ENCODE measurements at places on chromosomes 3 and 15.

DNA sequence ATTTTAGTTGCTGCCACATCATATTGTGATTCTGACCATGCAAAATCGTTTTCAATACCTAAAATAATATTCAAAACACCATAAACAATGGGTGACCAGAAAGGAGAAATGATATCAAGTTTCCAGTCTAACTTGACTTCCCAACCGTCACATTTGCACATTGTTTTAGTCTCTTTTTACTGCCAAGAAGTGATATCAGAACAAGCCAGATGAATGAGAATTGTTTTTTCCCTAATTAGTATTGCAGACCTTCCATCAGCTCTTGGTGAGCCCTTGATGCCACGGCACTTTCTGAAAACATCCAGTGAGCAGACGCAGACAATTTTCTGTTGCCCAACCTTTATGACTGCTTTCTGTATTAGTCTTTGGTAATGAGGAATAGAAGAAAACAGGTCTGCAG is 62.5 kb downstream of the SPATA16 start:
- DNase-seq, result no peak

DNA sequence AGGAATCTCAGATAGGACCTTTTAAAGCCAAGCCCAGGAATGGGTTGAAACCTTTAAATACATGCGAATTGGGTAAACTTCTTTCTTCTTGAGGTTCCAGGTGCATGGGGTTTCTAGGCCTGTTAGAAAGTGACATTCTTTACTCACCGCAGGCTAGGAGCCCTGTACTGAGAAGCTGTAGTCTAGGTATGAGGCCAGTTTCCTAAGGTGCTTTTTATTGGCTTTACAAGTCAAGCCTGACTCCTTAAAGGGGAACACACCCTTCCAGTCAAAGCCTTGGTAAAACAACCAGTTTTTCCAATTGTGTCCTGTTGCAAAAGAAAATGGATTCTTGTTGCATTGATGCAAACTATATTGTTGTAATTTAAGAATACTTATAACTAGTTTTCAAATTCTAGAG is 76.1 kb upstream of the ATP11B start:
- DNase-seq, result no peak

GRCh38 chr3:171133796-171134569 is 107.5 kb upstream of the SLC2A2 start:
- DNase-seq, result no peak

DNA sequence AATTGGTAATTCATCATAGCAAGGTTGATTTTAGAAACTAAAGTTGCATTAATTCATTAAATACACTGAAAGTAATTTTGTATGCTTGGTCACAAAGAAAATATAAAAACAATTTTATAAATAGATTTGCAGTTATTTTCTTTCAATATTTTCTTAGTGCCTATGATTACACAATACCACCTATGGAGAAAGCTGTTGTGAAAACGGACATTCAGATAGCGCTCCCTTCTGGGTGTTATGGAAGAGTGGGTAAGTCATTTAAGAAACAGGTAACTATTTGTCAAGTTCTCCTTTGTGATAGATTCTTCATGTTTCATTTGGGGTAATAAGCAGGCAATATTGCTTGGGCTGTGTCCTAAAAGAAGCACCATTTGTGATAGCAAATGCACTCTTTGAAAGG is 3.0 kb downstream of the DUT start:
- no peak for DNase-seq

GRCh38 chr3:80439490-80439889 is 671.7 kb upstream of the ROBO1 start:
- no peak for DNase-seq

DNA sequence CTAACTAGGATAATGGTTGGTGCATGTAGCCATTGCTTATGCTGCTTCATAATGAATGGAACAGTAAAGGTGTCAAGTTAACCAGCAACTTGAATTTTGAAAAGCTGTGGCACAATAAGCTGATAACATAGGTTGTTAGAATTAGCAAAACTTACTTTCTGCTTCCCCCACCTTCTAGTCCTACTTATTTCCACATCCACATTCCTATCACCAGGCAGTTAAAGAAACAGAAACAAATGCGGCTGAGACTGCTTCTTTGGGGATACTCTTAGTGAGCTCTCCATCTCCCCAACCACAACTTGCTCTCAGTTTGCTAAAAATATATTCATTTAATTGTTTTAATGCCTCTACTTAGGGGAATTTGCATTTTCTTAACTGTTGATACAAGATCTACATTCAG is 215.1 kb downstream of the TIGIT start:
- no peak for DNase-seq

- DNase-seq, result peak; percentile 30
These were observed 42.6 kb upstream of the TMCO5A start for GRCh38 chr15:37891766-37892368.

GRCh38 chr3:172577987-172578570 is 54.8 kb upstream of the TNFSF10 start:
- DNase-seq, result no peak

DNA sequence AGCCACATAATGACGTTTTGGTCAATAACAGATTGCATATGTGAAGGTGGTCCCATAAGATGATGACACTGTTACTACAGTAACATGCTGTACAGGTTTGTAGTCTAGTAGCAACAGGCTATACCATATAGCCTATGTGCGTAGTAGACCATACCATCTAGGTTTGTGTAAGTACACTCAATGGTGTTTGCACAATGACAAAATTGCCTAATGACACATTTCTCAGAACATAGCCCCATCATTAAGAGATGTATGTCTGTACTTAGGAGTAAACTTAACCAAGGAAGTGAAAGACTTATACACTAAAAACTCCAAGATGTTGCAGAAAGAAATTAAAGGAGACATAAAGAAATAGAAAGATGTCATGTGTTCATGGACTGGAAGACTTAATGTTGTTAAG is 66.2 kb downstream of the RPLP1 start:
- no peak for DNase-seq

DNA sequence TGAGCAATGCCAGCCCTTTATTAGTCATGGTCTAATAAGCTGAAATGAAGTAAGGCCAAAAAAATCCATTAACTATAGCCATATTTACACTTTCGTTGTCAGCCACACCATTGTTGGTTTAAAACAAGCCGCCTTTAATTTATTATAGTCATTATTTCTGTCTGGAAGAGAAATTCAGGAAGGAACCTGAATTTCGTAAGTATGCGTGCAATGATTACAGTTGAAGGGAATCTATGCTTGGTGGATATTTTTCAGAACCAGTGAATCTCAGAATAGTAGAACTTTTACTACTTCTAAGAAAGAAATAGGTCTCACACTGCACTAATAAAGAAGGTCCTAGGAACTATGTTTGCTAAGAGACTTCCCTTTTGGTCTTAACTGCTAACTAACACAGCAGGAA is 59.1 kb downstream of the FAM43A start:
- no peak for DNase-seq

DNA sequence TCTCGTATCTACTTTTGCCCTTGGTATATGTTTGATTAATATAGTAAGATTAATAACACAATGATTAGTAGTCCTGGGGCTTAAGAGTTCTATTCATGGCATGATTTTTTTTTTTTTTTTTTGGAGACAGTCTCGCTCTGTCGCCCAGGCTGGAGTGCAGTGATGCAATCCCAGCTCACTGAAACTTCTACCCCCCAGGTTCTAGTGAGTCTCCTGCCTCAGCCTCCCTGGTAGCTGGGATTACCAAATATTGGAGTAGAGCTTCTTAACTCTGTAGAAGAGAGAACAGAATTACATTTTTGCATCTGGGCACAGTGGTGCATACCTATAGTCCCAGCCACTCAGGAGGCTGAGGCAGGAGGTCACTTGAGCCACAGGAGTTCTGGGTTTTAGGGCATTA is 58.9 kb downstream of the RAB7A start:
- no peak for DNase-seq

GRCh38 chr3:69386556-69387385 is 883 bp upstream of the FRMD4B start:
- DNase-seq, result no peak

DNA sequence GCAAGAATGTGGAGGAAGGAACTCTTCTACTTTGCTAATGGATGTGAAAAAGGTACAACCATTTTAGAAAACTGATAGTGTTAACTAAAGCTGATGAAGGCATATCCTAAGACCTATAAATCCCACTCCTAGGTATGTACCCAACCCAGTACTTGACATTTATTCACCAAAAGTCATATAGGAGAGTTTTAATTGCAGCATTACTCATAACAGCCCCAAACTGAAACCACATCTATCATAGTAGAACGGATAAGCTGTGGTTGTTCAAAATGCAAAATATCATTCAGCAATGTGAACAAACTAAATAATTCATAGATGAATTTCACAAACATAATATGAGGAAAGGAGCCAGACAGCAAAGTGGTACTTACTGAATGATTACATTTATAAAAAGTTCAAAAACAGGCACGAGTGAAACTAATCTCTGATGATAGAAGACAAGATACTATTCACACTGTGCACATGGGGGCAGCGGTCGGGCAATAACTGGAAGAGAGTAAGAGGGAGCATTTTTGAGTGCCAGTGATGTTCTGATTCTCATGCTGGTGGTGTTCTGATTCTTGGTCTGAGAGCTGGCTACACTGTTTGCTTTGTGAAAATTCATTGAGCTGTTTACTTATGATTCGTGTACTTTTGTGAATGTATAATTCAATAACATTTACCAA is 34.3 kb downstream of the GOLIM4 start:
- DNase-seq, result no peak

GRCh38 chr15:90130291-90130690 is 28.0 kb upstream of the IDH2 start:
- DNase-seq, result no peak

- no peak for DNase-seq
These were observed 16.7 kb downstream of the C2CD4A start for GRCh38 chr15:62083194-62084154.

DNA sequence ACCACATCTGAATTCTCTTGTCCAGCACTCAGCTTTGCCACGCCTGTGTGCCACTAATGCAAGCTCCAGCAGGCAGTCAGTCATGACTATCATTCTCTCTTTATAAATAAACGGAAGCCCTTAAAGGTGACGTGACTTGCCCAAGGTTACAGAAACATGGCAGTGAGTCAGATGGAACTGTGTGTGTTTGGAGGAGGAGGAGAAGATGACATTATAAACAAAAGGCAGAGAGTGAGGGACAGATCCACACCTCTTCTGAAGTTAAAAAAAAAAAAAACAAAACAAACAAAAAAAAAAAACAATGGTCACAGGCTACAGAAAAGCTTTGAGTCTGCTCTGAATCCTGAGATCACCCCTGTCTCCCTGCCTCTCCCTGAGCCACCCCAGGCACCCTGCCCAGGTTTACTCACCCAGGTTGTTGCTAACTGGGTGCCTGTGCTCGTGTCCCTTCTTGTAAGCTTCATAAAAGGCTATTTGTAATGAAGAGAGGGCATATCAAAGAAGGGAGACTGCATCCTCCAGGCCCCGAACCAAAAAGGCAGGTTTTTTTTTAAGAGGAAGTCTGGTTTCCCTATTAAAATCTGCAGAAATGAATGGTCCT is 119.7 kb upstream of the PHLDB2 start:
- DNase-seq, result no peak

GRCh38 chr3:25094932-25095685 is 333.0 kb upstream of the RARB start:
- DNase-seq, result no peak

DNA sequence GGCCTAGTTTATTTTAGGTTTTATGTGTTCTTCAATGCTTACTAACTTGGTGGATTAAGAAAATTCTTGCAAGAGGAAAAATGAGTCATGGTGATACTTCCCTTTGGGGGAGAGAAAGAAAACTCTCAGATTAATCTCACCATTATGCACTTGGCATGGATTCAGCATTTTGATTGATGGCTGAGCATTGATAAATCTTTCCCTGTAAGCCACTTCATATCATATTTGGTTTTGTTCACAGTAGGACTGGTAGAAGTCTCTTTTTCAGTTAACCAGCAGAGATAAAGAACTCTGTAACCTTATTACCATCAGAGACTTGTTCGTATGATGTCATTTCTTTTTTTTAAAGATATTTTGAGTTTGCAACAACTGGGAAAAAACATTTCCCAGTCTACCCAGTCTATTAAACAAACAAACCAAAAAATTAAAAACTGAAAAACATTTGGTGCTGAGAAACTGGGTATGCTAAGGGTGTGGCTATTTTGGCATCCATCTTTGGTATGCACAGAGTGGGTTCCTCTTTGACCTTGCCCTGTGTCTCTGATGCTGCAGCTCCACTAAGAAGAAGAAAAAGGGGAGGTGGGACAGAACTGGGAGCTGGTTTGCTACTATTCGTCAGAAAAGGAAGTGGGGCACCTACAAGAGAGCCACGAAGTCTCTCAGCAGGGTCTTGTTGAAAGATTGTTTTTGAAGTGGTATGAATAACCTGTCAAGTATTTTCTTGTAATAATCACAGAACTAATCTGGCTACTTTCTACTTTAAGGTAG is 17.2 kb downstream of the TMOD3 start:
- DNase-seq, result peak; percentile 27

GRCh38 chr15:40344631-40345120 is 3.9 kb upstream of the CCDC9B start:
- no peak for DNase-seq

DNA sequence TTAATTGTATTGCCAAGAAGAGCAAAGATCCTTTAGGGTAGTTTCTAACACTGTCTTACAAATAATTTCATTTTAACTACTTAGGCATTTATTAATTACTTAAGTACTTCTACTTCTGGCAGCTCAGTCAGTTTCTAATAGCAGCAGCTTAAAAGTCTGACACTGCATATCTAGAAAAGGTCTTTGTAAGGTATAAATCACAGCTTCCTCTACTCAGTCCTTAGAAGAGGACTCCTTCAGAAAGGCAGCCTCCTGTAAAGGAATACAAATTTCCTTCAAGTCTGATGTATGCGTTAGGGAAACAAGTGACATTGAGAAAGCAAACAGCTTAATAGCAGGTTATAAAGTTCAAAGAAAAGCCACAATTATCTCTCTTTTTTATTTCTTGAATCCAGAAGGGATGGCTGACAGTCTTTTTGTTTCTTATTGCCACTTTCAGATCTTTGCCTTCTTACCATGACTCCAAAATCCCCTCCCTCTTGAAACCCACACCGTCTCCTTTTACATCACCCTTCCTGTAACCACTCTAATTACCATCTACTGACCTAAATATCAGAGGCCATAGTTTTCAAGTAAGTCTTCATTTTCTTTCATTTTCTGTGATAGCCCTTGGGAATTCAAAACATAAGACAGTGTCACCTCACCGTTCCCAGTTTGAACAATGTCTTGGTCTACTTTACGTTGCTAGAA is 109.5 kb downstream of the CGGBP1 start:
- DNase-seq, result no peak

Measured in GM04504 (cell line).